Effector memory CD4-positive, alpha-beta T cell (primary cell): ENCODE measurements at places on chromosomes 7 and 10.

DNA sequence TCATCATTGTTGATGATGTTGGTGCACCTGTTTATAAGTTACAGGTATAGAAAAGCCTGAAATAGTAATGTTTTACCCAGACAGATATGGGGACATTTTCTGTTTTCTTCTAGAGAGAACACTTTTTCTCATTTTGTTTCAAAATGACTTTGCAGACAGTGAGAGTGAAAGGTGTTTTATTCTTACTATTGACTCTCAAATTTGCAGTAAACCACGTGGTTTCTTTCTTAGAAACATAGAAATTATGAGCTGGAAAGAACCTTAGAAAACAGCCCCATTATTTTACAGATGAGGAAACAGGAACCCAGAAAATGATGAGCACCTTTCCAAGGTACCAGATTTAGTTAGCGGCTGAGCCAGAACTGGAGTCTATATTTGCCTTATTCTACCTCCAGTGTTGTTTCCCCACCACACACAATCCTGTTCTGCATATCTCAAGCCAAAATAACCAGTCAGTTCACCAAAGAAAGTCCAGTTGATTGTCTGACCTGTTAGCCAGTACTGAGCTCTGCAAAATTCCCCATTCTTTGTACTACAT, 138.9 kb upstream of the AHR start:
- DNase-seq, result no peak

- no peak for DNase-seq
These were observed 136.6 kb downstream of the ARID5B start for GRCh38 chr10:62037890-62038608.

- DNase-seq, result no peak
These were observed 2.7 kb downstream of the NKX1-2 start for GRCh38 chr10:124446830-124447750.

DNA sequence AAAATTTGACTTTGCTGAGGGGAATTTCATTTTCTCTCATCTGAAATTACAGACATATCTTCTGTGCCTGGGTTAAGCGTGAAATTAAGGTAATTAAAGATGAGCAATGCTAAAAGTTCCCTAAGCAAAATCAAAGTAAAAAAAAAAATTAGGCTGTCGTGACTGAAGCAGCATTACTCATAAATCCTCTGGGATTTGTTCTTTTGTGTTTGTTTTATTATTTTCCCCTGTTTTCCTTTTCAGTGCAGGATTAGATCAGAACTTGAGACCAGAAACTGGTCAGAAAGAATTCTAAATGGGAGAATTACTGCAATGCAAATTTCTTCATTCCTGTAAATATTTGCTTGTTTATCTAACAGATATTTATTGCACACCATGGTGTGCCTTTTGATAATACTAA, 141.4 kb upstream of the BET1 start:
- DNase-seq, result no peak

GRCh38 chr10:47039562-47039913, 128.3 kb downstream of the PTPN20 start:
- no peak for DNase-seq

- DNase-seq, result no peak
These were observed 5.0 kb downstream of the ARID5B start for GRCh38 chr10:61906562-61906901.

DNA sequence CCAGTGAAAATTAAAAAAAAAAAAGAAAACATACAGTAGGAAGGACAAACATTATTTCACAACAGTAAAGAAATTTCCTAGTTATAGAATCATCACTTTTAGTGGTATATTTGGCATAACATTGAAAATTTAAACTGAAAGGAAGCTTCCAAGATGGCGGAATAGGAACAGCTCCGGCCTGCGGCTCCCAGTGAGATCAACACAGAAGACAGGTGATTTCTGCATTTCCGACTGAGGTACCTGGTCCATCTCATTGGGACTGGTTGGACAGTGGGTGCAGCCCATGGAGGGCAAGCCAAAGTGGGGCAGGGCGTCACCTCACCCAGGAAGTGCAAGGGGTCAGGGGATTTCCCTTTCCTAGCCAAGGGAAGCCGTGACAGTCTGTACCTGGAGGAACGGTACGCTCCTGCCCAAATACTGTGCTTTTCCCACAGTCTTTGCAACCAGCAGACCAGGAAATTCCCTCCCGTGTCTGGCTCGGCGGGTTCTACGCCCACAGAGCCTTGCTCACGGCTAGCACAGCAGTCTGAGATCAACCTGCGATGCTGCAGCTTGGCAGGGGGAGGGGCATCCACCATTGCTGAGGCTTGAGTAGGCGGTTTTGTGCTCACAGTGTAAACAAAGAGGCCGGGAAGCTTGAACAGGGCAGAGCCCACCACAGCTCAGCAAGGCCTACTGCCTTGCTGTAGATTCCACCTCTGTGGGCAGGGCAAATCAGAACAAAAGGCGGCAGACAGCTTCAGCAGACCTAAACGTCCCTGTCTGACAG, 19.4 kb downstream of the PON3 start:
- no peak for DNase-seq

GRCh38 chr10:119415536-119416503, 126.7 kb downstream of the RGS10 start:
- DNase-seq, result no peak
